Mesenteric fat pad (tissue), 1 donor: ENCODE measurements at places on chromosomes 4 and X.

DNA sequence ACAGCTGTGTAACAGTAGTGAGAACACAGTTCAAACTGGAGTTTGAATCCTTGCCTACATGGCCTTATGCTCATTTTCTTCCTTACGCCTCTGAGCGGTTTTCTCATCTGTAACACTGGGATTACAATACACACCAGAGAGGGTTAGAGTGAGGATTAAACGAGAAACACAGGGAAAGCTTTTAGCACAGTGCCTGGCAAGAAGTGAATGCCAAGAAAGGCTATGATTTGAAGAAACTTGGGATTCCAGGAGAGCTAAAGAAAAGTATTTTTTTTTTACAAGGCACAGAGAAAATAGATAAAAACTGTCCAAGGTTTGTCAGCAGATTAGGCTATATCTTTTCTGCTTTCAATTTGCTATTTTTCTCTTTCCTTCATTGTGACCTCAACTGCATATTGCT is 246.4 kb downstream of the FBXW7 start:
- no peak for DNase-seq

DNA sequence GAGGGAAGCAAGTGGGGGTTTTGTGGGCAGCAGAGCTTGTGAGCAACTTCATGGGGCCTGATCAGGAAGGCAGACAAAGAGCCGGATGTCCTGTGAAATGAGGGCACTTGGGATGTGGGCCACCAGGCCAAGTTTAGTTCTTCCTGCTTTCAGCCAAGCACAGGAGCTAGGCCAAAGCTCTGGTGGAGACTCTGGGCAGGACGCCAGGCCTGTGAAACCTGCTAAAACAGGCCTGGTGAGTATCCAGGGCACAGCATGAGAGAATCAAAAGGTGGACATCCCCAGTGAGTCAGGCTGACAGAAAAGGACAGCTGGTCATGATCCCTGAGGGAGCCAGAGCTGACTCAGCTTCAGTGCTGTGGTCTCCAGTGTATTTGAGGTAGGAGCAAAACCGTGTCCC is 95.7 kb downstream of the NPNT start:
- peak; percentile 91 for DNase-seq

DNA sequence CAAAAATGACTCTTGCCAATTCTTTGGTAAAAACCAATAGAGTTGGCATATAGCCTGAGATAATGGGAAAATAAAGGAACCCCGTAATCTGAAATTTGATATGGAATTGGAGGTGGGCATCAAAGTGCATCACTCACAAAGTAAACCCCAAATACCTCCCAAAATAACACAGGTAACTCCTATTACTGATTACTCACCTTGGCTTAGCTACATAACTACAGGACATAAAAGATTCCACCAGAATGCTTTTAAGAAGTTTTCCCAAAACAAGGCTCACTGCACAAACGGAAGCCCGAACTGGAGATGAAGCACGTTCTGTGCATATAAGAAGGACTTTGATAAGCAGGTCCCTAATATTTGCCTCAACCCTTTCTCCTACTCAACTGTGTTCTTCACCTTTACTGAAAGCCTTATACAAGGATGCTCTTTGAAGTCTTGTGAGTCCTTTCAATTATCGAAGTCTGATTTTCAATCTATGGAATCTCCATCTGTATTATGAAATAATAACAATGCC is 14.6 kb upstream of the ANXA10 start:
- DNase-seq = no peak

DNA sequence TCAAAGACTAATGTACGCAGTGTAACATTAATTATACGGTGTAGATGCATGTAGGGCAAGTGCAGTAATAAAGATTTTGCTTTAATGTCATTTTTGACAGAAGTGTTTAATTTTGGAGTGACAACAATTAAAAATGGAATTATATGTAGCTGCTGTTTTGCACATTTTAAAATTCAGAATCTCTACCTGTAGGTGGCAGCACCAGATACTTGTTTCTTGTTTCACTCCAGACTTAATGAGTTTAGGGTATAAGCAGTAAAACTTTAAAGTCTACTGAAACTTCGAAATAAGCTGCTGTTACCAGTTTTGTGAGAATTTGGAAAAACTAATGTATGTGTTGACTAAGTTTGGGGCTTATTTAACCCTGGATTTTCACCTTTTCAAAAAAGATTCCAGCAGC is 144.9 kb downstream of the POLA1 start:
- no peak for DNase-seq

DNA sequence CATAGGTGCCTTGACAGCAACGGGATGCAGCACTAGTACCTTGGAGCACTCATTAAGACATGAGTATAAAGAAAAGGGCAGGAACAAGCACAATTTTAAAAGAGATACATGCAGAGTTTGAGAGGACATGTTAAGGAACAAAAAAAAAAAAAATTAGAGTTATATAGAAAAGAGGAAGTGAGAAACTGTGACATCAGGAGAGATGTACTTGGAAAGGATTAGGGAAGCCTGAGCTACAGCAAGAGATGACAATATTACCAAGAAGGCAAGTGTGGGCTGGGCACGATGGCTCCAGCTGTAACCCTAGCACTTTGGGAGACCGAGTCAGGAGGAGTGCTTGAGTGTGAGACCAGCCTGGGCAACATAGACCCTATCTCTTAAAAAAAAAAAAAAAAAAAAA is 37.4 kb downstream of the GPR143 start:
- DNase-seq = no peak
